ENCODE measurements at places on chromosomes 2 and 18.

- no peak for DNase-seq
Measured at GRCh38 chr2:224312741-224313140, 89.2 kb downstream of the FAM124B start.

- DNase-seq, result no peak
Measured at GRCh38 chr2:99336804-99337112, 431 bp upstream of the EIF5B start.

- no peak for DNase-seq
Measured at GRCh38 chr2:65024149-65024829, 31.9 kb upstream of the CEP68 start.

- DNase-seq, result no peak
Measured at GRCh38 chr2:38178556-38179419, 102.8 kb upstream of the CYP1B1 start.

DNA sequence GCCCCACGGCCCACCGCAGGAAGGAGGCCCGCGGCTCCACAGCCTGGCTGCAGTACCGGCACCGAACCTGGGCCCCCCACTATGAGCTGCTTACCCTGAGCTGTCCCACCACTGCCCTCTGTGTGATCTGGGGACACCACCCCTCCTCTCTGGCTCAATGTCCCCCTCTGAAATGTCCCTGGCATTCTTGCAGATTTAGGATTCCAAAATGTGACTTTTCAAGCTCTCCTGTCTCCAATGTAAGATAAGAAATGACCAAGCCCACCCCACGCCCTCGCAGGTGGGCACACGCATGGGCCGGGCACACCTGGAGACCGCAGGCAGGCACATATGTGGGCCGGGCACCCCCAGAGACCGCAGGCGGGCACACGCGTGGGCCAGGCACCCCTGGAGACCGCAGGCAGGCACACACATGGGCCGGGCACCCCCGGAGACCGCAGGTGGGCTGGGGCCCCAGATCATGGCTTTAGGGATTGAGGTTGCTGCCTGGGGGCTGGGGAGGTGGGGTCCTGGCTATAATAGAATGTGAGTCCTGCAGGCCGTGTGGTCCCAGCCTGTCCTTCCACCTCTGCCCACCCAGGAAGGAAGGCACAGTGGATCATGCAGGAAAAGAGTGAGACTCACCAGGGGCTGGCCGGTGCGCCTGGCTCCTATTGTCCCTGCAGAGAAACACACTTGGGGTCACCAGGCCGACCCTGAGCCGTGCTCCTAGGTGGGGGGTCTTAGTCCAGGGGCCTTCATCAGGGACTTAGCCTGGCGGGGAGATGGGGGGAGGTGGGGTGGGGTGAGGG is 7.2 kb downstream of the PDCD1 start:
- DNase-seq, result no peak

- no peak for DNase-seq
Measured at GRCh38 chr2:40197121-40197520, 254.8 kb downstream of the SLC8A1 start.

Measured in cortex of kidney (tissue), 1 donor.